ENCODE measurements at places on chromosomes 1 and 21. TPM values are rescaled to one million over a fixed set of nuclear protein-coding genes. Genes with fewer than 3 reads are reported as not detected.

GRCh38 chr1:206450281-206450680 lies 20.0 kb upstream of the IKBKE start:
- DNase-seq: no peak

- no peak for DNase-seq
Observed at GRCh38 chr1:10217748-10218441, 7.5 kb downstream of the KIF1B start.

GRCh38 chr1:43197343-43198127 lies 25.4 kb downstream of the CFAP57 start:
- DNase-seq: no peak

DNA sequence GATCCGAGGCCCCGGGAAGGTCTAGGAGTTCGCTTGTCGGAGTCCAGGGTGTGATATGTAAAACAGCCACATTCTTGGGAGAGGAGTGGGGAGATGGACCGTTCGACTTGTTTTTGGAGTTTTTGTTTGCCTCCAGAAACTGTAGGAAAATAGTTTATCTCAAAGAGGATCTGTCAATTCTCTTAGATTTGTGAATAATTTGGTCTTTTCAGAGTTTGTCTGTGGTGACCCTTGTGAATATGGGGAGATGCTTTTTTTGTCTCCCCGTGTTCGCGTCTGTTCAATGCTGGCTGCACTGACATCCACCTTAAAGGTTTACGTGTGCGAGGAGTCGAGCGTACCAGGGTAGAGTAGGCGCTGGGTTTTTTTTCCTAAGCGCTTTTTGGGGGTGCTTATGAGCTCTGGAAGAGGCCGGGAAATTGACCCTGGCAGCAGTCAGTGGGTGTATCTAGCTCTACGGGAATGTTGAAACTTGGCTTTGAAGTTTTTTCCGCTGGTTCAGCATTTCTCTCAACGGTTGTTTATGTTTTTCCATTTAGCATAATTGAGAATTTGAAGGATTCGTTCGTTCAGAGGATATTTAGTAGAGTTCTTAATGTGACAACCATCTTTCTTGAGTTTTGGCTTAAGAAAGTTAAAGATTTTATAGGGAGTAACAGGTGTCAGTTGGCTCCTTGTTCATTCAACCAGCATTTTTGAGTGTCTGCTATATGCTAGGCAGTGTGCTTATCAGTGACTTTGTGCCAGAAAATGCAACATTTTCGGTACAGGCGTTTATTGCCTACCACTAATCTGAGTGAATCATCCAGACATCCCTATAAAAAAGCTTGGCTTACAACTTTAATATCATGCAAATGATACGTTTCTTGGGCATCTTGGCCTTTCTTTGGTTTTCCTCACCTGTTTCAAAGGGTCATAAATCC lies 1.2 kb downstream of the SZRD1 start:
- DNase-seq: no peak

The LCE6A gene
- total RNA-seq: not detected

The TENT5C gene
- total RNA-seq: 0.12 TPM

The SAMD11 gene
- 4.9 TPM for total RNA-seq

The KRTAP19-1 gene
- not detected for total RNA-seq

All from NCI-H460 (cell line).